ENCODE measurements at places on chromosomes 12 and 14.

GRCh38 chr14:69629225-69630127 is 18.1 kb downstream of the SUSD6 start:
- no peak for DNase-seq

GRCh38 chr14:100727086-100727872 is 587 bp downstream of the DLK1 start:
- DNase-seq = no peak

GRCh38 chr12:110689281-110690126 is 589 bp upstream of the HVCN1 start:
- peak; percentile 34 for DNase-seq

DNA sequence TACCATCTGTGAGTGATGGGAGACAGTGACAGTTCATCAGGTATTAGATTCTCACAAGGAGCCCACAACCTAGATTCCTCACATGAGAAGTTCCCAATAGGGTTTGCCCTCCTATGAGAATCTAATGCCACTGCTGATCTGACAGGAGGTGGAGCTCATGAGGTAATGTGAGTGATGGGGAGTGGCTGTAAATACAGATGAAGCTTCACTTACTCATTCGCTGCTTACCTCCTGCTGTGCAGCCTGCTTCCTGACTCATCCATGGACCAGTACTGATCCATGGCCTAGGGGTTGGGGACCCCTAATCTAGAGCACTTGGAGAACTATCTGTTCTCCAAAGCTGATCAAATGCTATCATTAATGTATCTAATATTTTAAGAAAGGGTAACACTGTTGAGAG is 17.7 kb downstream of the CLEC2D start:
- DNase-seq = no peak

- DNase-seq = no peak
These were observed 20.1 kb downstream of the SPRING1 start for GRCh38 chr12:116717466-116718437.

GRCh38 chr14:58662759-58663158 is 25.0 kb downstream of the DACT1 start:
- DNase-seq = no peak

DNA sequence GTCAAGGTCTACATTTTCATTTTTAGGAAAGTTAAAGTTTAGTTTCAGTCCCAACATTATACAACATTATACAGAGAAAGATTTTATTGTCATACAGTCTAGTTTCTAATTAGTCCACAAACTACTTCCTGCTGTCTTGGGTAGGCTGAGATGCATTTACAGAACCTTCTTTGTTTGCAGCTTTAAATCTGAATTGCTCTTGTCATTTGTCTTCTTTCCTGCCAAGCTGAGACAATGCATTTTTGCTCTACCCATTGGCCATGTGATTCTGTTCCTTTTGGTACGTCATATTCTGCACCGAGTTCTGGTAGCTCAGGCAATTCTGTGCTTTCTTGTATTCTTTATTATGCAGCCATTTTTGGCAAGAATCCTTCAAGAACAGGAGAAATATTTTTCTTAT is 228.5 kb downstream of the ATP23 start:
- DNase-seq = no peak

DNA sequence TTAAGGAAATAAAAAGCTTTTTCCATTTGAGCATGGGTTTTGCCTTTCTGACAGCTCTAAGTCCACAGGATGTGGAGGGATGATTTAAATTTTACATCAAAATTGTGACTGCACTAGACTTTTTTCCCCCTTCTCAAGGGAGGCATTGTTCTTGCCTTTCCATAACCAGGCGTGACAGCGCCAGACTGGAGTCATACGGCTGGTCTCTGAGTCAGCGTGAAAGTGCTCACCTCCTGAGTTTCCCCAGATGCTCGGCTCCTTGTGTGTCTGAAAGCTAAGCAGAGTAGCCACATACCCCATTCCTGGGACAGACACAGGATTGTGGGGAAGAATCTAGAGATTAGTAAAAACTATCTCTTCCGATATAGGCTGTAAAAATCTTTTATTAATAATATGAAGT is 43.1 kb downstream of the SOX5 start:
- no peak for DNase-seq

GRCh38 chr12:122090759-122091515 is 12.4 kb downstream of the MLXIP start:
- no peak for DNase-seq

DNA sequence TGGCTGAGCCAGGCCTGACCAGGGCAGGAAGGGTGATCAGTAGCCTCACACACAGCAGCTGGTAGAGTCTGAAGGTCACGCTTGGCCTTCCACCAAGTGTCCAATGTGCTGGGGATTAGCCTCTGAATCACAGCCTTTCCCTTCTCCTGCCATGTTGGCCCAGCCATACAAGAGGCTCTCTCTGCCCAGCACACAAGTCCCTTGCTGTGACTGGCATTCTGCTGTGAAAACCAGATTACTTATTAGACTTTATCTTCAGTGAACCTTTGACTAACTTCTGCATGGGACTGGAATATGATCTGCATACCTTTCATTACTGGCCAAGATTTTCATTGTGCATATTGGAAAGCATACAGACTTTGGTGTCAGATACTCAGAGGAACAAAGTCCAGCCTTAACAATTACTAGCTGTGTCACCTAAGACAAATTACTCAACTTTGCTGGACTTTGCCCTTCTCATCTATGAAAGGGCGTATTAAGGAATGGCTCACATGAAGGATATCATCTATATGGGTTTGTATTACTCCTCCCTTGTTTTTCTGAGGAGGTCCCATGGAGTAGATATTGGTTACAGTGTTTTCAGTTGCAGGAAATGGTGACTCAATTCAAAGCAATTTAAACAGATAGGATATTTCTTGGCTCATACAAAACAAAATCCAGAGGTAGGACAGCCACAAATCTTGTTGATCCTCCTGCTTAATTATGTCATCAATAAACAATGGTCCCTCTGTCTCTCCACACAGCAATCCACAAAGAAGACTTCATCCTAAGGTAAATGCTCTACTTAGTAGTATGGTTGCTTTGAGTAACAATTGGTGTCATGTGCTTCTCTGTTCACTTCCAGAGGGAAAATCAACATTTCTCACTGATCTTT is 99.6 kb downstream of the DYRK2 start:
- DNase-seq = no peak

DNA sequence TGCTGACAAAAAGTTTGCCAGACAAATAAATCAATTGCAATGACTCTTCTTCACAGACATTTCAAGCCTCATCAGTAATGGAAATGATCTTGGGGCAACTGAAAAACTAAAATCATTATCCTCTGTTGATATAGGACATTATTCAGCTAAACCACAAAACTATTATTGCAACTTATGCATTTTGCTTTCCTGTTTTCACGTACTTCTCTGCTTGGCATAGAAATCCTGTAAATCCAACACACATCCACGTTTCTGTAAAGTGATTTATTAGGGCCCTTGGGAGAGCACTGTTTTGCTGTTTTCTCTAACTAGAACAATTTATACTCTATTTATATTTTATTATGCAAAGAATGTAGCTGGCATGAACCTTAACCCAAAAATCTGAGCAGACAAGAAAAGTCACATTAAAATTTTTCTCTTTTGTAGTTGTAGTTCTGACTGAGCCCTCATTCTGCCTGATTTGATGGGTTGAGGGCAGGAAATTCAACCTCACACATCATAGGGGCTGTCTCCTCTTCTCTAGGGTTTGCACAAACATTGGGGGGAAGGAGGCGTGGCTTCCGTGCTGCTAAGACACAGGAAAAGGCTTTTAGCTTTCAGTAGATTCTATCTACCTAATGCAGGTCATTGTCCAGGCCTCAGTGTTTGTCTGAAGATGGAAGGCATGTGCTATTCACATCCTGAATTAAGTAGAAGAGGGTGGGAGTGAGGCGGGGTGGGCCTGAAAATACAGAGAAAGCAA is 11.5 kb upstream of the NUP107 start:
- DNase-seq = peak; percentile 21

DNA sequence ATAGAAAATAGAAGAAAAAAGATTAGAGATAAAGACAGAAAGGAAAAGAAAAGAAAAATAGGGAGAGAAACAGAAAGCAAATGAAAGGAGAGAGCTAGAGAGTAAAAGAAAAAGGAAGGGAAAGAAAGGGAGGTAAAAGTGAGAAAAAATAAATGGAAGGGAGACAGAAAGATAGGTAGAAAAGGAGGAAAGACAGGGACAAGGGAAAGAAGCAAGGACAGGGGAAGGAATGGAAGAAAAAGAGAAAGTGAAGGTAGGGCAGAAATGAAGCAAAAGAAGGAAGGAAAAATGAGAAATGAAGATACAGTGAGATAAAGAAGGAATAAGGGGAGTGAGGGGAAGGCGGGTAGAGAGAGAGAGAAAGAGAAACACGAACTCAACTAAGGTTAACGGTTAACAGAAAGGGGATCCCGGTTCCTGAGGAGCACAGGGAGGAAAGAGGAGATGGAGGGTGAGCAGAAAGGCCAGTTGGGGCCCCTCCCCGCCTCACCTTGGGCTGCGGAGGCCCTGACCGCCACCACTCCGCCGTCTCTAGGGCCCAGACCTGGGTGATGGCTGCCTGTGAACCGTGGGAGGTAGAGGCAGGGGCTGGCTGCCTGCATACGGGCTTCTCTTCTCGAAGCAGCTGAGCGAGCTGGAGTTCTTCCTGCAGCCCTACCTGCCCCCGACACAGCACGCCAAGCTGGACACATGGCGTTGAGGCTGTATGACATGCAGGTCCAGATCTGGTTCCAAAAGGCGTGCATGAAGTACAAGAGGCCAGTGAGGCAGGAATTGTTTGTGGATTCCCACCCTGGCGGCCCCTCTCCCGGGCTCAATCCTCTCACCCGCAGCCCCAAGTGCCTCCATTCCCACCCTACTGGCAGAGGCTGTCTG is 59.5 kb downstream of the SMUG1 start:
- DNase-seq = no peak

DNA sequence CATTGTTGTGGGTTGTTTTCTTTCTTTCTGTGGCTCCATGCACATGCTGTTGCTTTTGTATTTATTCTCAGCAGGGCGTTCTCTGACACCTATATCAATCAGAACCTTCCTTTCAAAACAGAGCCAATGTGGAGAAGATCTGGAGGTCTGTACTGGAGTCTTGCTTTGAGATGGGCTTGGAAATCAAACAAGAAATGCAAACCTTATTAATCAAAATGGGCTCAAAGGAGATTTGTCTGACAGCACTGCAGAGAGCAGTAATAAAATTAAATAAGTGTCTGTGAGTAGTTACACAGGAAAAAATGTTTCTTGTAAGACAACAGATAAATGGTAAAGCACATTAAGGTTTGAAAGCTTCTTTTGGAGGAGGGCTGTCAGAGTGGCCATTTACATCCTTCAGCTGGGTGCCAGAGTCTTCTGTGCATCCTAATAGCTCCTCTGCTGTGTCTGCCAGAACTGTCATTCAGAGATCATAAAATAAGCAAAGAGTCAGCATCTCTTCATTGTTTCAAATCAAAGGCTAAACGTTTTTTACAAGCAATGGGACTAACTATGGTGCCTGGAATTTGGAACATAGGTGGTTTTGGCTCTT is 414.3 kb downstream of the NAV3 start:
- no peak for DNase-seq

DNA sequence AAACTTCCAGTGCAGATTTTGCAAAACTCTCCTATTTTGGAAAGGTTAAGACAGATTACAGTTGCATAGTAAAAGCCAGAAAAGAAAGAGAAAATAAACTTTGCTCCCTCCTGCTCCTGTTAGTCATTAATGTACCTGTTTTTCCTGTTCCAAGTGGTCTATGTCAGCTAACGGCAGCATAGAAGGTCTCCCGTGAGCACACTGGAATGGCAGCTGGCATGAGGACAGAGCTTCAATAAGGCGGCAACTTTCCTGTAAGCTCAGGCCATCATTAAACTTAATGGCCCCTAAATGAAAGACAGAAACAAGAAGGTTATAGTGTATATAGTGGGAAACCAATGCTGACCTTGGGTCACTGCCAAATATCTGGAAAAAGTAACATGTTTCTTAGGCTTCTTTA is 16.0 kb downstream of the EIF2B2 start:
- no peak for DNase-seq

GRCh38 chr12:42483521-42483790 is 106.1 kb downstream of the PRICKLE1 start:
- no peak for DNase-seq

DNA sequence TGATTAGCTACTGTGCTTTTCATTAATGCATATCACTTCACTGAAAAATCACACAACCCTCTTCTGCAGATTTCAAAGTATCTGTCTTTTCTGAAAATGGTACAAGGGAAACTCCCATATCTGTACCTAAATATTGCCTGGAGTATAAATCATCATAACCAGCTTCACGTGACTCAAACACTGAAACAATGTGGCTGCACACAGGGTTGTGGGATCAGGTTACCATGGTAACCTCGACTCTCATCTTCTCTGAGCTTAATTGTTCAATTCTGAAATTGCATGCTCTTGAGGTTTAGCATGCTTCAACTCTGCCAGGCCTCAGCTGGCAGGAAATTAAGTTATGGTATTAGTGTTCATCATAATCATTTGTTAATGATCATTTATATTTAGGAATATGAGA is 77.5 kb upstream of the CPSF6 start:
- DNase-seq = peak; percentile 30

DNA sequence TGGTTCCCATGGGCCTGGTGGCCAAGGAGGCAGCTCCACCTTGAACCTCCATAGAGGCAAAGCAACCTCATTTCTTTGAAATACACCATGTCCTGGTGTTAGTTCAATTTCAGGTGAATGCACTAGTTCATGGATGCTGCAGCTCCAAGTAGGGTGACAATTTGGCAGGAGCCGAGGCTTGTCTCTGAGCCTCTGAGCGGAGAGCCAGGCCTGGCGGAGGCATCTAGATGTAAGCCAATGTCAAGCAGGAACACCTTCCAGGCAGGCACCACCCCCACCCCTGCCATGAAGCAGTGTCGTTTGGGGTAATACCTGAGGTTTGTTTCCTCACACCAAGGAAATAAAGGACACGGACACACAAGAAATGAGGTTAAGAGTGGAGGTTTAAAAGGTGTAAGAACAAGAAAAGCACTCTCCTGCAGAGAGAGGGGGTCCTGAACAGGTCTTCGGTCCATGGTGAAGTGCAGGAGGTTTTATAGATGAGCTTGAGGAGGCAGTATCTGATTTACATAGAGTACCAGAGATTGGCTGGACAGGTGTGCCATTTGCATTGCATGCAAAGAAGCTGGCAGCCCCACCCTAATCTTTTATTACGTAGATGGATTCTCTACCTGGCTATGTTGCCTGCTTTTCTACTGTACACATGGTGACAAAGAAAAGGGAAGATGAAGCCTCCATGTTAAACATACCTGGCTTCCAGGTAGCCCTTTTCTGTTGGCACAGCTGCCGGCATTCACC is 60.3 kb downstream of the RIN3 start:
- DNase-seq = no peak

- DNase-seq = no peak
These were observed 183.2 kb upstream of the LRFN5 start for GRCh38 chr14:41423503-41423902.

GRCh38 chr14:87888136-87888999 is 104.6 kb downstream of the GALC start:
- peak; percentile 12 for DNase-seq

- DNase-seq = no peak
These were observed 90.4 kb downstream of the PIWIL1 start for GRCh38 chr12:130428116-130428515.

DNA sequence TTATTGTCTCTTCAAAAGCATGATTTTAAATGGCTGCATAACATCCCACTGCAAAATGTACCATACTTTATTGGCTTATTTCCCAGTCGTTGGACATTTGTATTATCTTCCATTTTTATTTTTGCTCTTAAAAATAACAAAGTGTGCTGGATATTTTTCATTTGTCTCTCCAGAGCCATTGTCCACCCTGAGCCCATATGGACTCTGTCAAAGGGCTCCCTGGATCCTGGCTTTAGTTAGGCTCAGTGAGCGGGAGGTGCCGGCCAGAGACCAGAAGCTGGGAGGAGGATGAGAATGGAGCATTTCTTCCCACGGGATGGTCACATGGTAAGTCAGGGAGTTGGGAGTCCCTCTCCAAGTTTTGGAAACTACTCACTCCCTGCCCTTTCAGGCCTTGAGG is 296.9 kb downstream of the NUAK1 start:
- DNase-seq = no peak

All from stimulated activated CD4-positive, alpha-beta T cell treated with anti-CD3 and anti-CD28 coated beads, Interleukin-2, amount 100 ng/mL, for 48 hours (primary cell).